ENCODE measurements at places on chromosomes 4 and X. TPM values are rescaled to one million over a fixed set of nuclear protein-coding genes. Genes with fewer than 3 reads are reported as not detected.
A peak's percentile ranks its signal among the peaks of the same experiment; 100 is the strongest.

DNA sequence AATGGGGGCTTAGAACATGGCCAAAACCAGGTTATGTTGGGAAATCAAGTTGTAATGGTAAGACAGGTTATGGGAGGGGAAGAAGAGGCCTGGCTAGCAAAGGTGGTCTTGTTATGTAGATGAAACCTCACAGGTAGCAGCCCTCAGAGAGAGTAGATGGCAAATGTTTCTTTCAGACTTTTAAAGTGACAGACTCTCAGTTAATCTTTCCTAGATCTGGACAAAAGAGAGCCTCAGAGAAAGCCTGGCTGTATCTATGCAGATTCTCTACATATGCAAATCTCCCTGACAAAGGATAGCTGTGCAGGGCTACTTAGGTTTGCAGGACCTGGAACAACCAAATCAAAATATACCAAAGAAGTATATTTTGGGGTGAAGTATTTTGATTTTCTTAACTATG is 284.1 kb upstream of the AMOT start:
- no peak for DNase-seq
- H3K27ac ChIP-seq: no peak overlapping the region
- no peak overlapping the region for H3K4me3 ChIP-seq
- no peaks in the 10 kb centered on the region for H3K27me3 ChIP-seq
- no peaks in the 10 kb centered on the region for H3K4me1 ChIP-seq

ARAP2 gene
- 31.0 TPM for total RNA-seq

DNA sequence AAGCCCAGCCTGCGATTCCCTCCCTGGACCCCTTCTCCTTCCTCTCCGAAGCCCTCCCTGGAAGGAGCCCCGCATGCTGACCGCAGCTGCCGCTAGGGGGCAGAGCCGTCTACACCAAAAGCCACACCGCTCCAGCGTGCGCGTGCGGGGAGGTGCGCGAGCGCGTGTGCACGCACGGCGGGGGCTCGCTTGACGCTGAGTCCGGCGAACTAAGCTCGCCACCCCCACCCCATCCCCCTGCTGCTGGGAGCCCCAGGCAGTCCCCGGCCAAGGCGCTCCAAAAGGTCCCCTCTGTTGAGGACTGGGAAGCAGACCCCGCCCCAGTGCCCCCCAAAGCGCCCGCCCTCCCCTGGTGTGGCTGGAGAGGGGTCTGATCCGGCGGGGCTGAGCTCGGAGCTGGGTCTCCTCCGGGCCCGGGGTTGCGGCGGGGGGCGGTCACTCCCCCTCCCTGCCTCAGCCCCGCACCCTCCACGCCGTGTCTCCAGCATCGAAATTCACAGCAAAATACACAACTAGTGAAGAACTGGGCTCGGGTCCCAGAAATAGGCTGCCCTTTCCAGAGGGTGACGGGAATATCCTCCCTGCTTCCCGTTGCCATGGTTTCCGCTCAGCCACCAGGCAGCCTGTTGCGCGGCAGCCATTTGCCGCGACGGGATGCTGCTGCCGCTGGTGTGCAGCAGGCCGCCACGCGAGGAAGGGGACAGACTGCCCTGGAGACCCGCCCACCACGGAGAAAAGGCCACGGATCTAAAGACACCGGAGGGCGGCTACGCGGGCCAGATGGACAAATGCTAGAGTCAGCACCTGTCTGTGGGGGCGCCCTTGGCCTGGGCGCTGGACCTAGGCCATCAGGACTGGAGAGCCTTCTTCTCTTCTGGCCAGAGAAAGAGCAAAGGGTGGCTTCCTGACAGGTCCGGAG is 11.2 kb upstream of the CCNQ start:
- H3K27ac ChIP-seq: peak overlapping the region; percentile 61
- peak overlapping the region; percentile 60 for H3K4me3 ChIP-seq
- H3K4me1 ChIP-seq: peaks cover 5% of the 10 kb centered on the region
- peak; percentile 81 for DNase-seq
- H3K36me3 ChIP-seq: no peaks in the 10 kb centered on the region

GRCh38 chrX:22686138-22686541 is 313.6 kb upstream of the DDX53 start:
- no peak overlapping the region for H3K27ac ChIP-seq
- H3K36me3 ChIP-seq: no peaks in the 10 kb centered on the region
- DNase-seq: no peak
- no peaks in the 10 kb centered on the region for H3K27me3 ChIP-seq
- no peaks in the 10 kb centered on the region for H3K4me1 ChIP-seq

- H3K4me3 ChIP-seq: no peak overlapping the region
- no peaks in the 10 kb centered on the region for H3K4me1 ChIP-seq
- DNase-seq: no peak
- H3K36me3 ChIP-seq: no peaks in the 10 kb centered on the region
These were observed 72.6 kb downstream of the FRMPD3 start for GRCh38 chrX:107521877-107522586.

HOPX gene
- total RNA-seq: 55.8 TPM

CBR4 gene
- total RNA-seq: 26.8 TPM

TRIM75 gene
- not detected for total RNA-seq

GAR1 gene
- 36.4 TPM for total RNA-seq

GRCh38 chrX:72685018-72685417 is 29.1 kb downstream of the PHKA1 start:
- no peak for DNase-seq
- no peak overlapping the region for H3K27ac ChIP-seq
- peaks cover 5% of the 10 kb centered on the region for H3K36me3 ChIP-seq
- H3K4me3 ChIP-seq: no peak overlapping the region
- no peaks in the 10 kb centered on the region for H3K27me3 ChIP-seq

DNA sequence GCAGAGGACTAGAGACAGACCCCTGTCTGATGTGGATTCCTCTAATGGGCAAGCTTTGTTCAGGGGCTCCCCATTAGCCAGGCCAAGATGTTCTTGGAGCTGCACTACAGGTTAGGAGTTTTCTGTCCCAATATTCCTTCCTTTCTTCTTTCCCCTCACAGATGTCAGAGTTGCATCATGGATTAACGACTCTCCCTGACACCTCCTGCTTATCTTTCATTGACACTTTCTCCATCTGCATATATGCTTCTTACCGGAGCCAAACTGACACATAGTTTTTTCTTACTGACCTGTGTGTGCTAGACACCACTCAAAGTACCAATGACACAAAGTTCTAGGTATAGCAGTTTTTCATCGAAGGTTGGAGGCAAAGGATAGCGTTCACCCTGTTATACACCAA is 228.6 kb upstream of the HCCS start:
- H3K36me3 ChIP-seq: no peaks in the 10 kb centered on the region
- H3K4me1 ChIP-seq: no peaks in the 10 kb centered on the region
- no peak overlapping the region for H3K27ac ChIP-seq
- DNase-seq: no peak
- no peak overlapping the region for H3K4me3 ChIP-seq

DNA sequence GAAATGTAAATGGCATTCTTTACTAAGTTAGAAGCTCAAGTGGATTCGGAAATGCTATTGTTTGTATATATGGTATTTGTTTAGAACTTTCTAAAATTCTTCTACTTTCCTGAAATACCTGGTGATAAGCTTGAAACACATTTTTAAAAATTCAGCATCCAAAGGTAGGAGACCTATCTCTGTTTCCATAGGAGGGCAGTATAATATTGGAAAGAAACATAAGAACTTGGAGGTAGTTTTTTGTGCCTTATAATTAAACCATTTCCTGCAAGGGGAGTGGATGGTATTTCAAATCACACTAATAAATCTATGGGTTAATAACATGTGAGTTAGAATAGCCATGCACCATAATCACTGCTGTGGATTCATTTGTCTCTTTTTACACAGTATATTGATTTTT is 217.4 kb upstream of the AADAT start:
- no peaks in the 10 kb centered on the region for H3K36me3 ChIP-seq
- no peak for DNase-seq
- H3K4me3 ChIP-seq: no peak overlapping the region
- no peaks in the 10 kb centered on the region for H3K27me3 ChIP-seq
- H3K27ac ChIP-seq: no peak overlapping the region

DNA sequence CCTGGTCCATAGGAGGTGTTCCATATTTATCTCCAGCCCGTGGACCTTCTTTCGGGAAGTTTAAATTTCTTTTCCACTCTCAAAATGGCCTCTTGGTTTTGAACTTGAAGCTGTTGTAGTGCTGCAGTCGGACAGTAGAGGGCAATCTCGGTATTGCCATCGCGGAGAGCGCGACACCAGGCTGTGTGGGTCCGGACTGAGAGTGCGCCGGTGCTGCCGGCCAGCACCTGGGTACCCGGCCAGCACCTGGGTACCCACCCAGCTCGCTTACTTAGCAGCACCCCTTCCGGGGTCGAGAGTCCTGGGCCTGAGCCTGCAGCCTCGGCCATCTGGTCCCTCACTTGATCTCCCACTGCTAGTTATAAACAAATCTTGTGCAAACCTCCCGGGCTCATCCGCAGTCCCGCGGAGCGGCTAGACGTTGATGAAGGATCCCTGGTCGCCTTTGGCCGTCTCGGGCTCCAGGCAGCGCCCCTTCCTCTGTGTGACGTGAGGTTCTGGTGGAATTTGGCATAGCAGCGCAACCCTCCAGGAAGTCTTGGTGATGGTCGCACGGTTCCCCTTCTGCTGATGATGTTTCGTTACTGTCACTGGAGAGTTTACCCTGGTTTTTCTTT is 18.0 kb downstream of the FAM9A start:
- H3K27ac ChIP-seq: no peak overlapping the region
- H3K36me3 ChIP-seq: no peaks in the 10 kb centered on the region
- peaks cover 4% of the 10 kb centered on the region for H3K4me1 ChIP-seq
- no peak overlapping the region for H3K4me3 ChIP-seq
- H3K27me3 ChIP-seq: no peaks in the 10 kb centered on the region

PCYT1B gene
- total RNA-seq: 0.04 TPM

DNA sequence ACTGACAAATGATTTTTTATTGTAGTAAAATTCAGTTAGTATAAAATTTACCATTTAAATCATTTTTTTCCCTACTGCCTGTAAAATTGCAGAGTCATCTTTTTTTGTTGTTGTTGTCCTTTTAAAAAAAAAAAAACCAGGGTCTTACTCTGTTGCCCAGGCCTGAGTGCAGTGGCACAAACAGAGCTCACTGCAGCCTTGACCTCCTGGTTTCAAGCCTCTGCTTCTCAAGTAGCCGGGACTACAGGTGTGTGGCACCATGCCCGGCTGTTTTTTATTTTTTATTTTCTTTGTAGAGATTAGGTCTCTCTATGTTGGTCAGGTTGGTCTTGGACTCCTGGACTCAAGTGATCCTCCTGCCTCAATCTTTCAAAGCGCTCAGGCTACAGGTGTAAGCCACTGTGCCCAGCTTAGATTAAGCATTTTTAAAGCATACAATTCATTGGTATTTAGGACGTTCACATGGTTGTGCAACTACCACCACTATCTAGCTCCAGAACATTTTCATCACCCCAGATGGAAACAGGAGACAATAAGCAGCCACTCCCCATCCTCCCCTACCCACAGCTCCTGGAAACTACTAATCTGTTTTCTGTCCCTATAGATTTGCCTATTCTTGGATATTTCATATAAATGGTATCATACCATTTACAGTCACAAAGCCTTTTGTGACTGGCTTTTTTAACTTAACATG is 59.7 kb upstream of the PGRMC2 start:
- no peaks in the 10 kb centered on the region for H3K27me3 ChIP-seq
- no peak for DNase-seq
- H3K4me1 ChIP-seq: no peaks in the 10 kb centered on the region
- no peak overlapping the region for H3K27ac ChIP-seq

DNA sequence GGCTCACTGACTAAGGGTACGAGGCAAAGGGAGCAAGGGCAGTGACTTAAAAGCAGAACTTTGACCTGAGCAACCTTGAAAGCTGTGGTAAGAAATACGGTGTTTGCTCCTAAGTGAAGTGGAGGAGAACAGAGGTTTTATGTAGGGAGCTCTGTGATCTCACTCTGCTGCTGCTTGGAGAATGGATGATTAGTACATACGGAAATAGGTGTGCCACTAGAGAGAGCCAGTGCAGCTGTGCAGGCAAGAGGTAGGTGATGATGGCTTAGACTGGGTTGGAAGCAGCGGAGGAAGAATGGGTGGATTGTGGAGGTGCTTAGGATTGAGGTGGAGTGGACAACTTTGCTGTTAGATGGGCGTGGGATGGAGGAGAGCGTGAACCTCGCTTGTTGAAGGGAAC is 85.0 kb downstream of the FAM193A start:
- H3K27ac ChIP-seq: no peak overlapping the region
- H3K36me3 ChIP-seq: peaks cover 11% of the 10 kb centered on the region
- H3K27me3 ChIP-seq: no peaks in the 10 kb centered on the region
- DNase-seq: no peak

SMARCA5 gene
- 62.1 TPM for total RNA-seq

- no peak overlapping the region for H3K4me3 ChIP-seq
- H3K27me3 ChIP-seq: peaks cover 13% of the 10 kb centered on the region
- H3K27ac ChIP-seq: no peak overlapping the region
- peaks cover 12% of the 10 kb centered on the region for H3K4me1 ChIP-seq
These were observed 118.1 kb downstream of the SMIM20 start for GRCh38 chr4:26032142-26032541.

MAGEB16 gene
- total RNA-seq: not detected

Measured in activated CD8-positive, alpha-beta T cell treated with anti-CD3 and anti-CD28 coated beads for 36 hours (primary cell).